ENCODE measurements at places on chromosomes 5 and 9. TPM values are rescaled to one million over a fixed set of nuclear protein-coding genes. Genes with fewer than 3 reads are reported as not detected.

DNA sequence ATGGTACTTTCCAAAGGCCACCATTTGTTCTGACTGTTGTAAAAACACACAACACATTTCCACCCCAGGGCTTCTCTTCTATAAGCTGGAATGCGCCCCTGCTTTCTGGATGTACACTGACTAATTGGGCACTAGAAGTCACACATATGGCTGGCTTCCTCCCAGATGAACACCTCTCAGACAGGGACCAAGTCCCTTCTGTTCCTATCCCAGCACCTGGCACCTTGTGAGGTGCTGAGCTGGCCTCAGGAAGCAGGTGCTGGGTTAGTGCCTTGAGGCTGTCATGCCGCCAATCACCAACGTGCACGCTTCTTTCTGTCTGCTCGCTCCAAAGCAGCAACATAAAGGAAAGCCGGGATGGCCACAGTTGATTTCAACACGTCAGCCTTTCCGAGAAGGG is 93.2 kb downstream of the FSTL4 start:
- DNase-seq = no peak

The CDK9 gene
- total RNA-seq = 50.1 TPM

The TNFSF8 gene
- not detected for total RNA-seq

The ENTPD8 gene
- total RNA-seq = not detected

Data from fibroblast of villous mesenchyme (primary cell).